GM23338 (cell line): ENCODE measurements at places on chromosomes 7 and 10.

GRCh38 chr10:133012573-133013359 lies 70.4 kb upstream of the CFAP46 start:
- no peak for DNase-seq

DNA sequence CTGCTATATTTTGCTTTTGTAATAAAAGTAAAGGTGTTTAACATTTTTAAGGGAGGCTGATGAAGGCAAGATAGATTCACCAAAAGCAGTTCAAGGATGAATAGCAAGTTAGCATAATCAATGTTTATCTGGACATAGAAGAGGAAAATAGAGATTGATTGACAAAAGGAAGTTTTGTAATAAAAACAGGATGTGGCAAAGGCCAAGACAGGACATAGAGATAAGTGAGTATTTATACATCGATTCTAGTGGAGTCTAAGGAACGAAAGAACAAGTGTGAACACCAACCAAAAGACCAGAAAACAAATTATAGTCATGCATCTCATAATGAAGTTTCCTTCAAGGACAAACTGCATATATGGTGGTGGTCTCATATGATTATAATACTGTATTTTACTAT lies 123.8 kb downstream of the CCDC71L start:
- DNase-seq = no peak

DNA sequence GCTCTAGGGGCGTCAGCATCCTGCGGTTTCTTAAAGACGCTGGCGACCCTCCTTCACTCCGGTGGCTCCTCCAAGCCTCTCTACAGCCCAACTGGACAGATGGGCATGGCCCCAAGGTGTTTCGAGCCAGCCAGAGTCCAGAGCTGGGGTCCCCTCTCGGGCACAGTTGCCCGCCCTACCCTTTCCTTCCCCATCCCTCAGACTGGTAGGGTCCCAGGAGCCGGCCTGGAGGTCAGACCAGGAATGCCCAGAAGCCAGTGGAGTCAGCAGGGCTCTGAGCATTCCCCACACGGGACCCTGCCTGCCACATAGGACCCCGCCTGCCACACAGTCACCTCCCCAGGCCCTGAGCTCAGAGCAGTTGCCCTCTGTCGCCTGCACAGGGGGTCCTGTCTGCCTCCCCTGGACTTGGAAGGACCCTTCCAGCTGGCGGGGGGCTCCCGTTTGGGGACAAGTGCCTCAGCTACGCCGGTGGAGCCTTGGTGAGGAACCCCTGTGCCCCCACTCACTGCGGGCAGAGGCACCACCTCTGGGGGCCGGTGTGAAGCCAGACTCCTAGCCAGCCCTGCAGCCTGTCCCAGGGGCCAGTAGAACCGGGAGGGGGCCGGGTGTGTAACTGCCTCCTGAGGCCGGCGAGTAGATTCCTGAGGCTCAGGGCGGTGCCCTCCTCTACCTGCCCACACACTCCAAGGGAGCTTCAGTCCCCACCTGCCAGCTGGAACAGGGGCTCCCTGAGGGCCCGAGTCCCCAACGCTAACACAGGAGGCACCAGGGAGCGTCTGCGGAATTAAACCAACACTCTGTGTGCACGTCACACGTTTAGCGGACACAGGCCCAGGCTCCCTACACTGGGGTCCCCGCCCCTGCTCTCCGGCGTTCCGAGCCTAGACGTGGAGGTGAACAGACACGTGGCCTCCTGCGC lies 19.4 kb upstream of the PDGFA start:
- peak; percentile 39 for DNase-seq

DNA sequence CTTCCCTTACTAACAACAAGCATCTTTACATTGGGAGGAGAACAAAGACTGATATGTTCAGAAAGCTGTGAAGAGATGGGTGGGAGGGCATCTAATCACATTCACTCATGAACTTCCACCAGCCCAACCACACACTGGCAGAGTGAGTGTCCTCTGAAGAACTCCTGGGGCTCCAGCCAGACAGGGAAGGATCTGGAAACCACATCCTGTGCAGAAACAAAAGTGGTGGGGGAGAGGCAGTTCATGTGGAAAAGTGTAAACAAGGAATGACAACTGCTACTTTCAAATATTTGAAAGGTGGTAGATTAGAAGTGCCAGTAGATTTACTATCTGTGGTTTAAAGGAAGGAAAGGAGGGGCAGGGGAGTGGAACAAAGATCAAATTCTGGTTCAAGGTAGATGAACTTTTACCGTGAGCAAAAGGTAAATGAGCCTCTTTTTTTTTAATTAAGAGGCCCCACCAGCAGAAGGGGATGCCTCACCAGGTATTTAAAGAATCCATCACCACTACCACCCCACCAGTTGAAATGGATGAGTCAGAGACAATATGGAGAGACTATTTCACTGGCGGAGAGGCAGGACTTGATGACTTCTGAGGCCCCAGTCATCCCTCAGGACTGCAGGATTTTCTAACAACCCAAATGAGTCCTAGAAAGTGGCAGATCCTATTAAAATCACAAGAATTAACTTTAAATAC lies 34.5 kb downstream of the GOT1 start:
- DNase-seq = no peak

GRCh38 chr7:14635955-14636354 lies 266.6 kb downstream of the DGKB start:
- no peak for DNase-seq

- no peak for DNase-seq
Measured at GRCh38 chr10:16953270-16953669, 136.0 kb upstream of the RSU1 start.

GRCh38 chr10:11881477-11882417 lies 58.6 kb downstream of the PROSER2 start:
- DNase-seq = peak; percentile 79

- no peak for DNase-seq
Measured at GRCh38 chr10:70598857-70599295, 3.7 kb downstream of the PRF1 start.

GRCh38 chr10:82910301-82910700 lies 1035.3 kb downstream of the NRG3 start:
- DNase-seq = no peak

DNA sequence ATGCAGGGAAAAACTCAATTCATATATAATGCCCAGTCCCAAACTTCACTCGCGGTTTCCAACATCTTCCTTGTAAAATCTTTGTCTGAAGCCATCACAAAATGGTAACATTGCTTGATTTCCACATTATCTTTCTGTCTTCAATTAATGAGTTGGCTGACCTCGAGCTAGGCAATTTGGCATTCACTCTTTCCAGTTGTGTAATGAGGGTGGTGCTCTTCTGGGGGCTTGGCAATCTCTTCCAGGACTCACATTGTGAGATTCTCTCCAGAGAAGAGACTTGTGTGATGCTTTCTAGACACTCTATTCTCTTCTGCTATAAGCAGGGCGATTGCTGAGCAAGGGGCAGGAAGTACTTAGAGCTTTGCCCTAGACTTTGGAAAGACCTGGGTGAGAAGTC lies 179.5 kb downstream of the JCAD start:
- DNase-seq = no peak

DNA sequence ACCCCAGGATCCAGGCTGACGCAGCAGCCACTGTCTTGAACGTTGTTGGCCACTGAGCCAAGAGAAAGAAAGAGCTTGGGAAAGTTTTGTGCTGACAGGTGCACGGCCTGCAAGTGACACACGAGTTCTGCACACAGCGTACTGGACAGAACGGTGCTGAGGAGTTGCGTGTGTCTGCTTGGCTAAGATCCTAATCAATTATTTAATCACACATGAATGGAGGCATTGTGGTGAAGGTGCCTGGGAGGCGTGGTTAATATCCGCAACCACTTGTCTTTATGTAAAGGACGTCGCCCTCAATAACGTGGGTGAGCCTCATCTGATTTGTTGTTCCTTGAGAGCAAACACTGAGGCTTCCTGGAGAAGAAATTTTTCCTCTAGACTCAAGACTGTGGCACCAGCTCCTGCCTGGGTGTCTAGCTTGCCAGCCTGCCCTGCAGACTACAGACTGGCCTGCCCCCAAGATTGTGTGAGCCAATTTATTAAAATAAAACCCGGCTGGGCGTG lies 16.6 kb upstream of the GNA12 start:
- DNase-seq = no peak

DNA sequence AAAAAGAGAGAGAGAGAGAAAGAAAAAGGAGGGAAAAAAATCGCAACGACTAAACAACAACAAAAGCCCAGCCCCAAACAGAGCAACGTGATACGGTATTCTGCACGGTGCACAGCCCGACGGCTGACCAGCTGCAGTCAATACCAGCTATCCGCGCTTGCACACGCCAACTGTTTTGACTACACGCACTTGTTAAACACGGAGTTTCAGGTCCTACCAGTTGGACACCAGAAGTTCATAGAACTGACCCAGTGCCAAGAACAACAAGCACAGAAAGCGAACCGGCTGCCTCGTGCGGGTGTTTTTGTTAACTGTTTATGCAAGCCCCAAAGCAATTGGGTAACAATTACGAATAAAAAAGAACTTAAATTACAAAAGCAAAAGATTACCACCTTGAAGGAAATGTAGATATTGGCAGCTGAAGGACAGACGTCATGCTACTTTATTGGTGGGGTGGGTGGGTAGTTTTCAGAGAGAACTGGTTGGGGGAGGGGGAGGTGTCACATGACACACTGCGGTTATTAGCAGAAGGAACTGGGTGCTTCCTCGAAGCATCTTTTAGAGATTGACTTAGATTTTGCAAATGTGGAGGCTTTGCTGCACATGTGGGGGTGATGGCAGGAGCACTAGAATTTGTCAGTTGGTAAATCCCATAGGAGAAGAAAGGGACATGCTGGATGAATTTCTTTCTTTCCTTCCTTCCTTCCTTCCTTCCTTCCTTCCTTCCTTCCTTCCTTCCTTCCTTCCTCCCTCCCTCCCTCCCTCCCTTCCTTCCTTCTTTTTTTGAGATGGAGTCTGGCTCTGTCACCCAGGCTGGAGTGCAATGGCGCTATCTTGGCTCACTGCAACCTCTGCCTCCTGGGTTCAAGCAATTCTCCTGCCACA lies 110.6 kb upstream of the EFCAB10 start:
- peak; percentile 67 for DNase-seq

- DNase-seq = no peak
Measured at GRCh38 chr10:110057456-110057855, 49.7 kb downstream of the ADD3 start.

- peak; percentile 85 for DNase-seq
Measured at GRCh38 chr7:78770422-78771410, 682.8 kb downstream of the MAGI2 start.

DNA sequence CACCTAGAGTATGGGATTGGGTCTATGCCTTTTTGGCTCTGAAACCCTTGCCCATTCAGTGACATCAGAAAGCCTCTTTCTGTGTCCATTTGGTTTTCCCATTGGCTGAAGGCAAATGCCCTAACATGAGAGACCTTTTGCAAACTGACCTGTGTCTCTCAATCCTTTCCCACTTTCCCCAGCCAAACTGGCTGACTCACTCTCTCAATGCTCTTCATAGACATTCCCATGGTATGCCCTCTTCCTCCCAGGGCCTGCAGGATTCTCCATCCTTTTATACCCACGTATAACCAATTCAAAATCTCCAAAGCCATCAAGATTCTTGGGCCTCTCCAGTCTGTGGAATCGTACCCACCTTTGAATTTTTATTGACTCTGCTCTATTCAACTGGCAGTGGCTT lies 563.3 kb downstream of the GATA3 start:
- DNase-seq = no peak

- peak; percentile 83 for DNase-seq
Measured at GRCh38 chr7:134129856-134130523, 2.9 kb downstream of the LRGUK start.

GRCh38 chr10:87619705-87620104 lies 40.0 kb upstream of the PAPSS2 start:
- no peak for DNase-seq

- no peak for DNase-seq
Measured at GRCh38 chr10:85655411-85655810, 711.2 kb downstream of the GRID1 start.

DNA sequence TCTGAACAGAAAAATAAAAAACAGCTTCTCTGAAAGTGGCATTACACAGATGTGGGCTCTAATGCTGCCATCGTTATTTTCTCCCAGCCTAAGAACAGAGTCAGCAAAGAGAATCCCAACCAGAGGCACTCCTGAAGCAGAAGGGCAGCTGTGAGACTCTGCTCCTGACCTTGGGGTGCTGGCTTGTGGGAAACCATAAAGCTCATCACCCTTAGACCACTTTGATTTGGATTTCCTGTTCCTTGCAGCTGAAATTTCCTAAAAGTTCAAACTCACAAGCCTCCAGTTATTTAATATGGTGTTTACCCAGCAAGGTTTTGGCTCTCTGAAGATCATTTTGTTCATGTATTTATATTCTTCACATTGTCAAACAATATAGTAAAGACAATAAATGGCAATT lies 814.8 kb downstream of the TNS3 start:
- DNase-seq = no peak

GRCh38 chr7:90596671-90597562 lies 796 bp downstream of the CDK14 start:
- DNase-seq = peak; percentile 39

DNA sequence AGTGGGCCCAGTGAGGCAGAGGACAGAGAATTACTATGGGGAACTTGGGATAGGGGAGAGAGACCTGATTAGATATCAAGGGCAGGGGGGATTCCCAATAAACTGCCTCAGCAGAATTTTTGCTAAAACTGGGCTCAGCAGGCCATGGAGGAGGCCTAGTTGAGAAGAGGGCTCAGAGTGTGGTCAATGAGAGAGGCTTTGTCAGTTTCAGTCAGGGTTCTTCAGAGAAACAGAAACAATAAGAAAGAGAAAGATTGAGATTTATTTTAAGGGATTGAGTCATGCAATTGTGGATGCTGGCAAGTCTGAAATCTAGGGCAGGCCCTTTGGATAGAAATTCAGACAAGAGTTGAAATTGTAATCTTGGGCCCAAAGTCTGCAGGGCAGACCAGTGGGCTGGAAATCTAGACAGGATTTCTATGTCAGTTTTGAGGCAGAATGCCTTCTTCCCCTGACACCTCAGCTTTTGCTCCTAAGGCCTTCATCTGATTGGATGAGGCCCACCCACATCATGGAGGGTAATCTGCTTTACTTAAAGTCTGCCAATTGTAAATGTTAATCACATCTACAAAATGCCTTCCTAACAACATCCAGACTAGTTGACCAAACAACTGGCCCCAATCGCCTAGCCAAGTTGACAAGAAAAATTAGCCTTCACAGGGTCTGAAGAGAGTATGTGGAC lies 33.5 kb upstream of the CCSER2 start:
- DNase-seq = no peak

GRCh38 chr10:96440361-96441292 lies 73.1 kb downstream of the TLL2 start:
- no peak for DNase-seq

- DNase-seq = no peak
Measured at GRCh38 chr10:13068071-13068470, 31.9 kb upstream of the OPTN start.

DNA sequence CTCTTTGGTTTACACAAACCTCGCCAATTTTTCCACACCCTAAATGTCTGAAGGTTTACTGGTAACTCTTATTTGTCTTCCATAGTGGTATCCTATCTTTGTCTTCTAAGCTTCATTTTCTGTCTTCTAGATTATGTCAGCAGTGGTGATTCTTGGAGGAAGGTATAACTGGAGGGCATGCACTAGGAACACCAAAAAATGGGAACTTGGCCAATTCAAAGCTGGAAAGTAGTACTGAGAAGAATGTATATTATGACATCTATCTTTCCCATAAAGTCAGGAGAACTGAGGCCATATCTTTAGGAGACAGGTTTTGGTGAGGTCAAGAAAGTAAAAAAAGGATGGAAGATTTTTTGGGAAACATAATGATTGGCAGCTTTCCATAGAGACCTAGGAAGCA lies 113.3 kb downstream of the CPEB3 start:
- DNase-seq = no peak

- no peak for DNase-seq
Measured at GRCh38 chr7:132956556-132956955, 125.3 kb downstream of the CHCHD3 start.

- DNase-seq = peak; percentile 85
Measured at GRCh38 chr7:142866361-142867096, 11.7 kb downstream of the EPHB6 start.

GRCh38 chr7:51033727-51034520 lies 251.2 kb upstream of the GRB10 start:
- DNase-seq = no peak
